ENCODE measurements at places on chromosomes 6 and 20.

DNA sequence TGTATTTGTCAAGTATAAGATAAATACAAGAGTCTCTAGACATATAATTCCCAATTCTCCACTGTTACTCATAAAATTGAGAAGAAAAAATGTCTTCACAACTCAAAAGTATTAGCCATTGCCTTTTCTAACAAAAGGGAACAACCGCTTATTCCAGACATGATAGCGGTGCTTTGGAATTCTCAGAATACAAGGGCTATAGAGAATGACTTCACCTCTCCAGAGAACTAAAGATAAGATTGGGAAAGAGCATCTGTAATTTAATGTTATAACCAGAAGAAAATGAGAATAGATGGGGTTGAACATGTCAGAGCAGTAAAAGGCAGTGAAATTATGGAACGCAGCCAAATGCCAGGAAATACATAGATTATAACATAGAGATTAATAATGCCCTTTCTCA is 730.8 kb downstream of the C6orf118 start:
- no peak for DNase-seq

DNA sequence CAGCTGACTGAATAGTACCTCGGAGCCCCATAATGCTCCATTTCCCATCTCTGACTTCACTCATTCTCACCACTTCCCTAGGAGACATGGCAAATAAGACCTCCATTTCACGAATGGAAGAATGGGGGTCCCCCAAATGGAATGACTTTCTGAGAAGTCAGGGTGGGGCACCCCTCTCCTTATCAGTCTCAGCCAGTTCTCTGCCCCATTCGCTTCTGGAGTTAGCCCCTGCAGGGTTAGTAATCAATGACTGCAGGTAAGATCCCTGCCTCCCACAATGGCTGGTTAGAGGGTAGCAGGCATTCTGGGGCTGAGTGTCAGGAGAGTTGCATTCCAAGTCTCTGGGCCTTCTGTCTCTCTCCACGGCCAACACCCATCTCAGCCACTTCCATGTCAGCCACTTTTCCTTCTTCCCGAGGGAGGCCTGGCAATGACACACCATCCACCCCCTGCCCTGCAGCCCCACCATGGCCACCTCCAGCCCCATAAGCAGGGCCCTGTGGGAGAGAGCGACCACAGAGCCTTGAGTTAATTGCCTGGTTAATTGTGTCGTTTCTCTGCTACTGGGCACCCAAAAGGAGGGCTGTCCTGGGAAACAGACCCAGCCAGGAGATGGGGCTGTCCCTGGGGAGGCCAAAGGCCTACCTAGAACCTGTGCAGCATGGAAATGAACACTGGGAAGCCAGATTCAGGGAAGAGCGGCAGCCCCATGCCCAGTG is 13.4 kb downstream of the CCDC167 start:
- no peak for DNase-seq

DNA sequence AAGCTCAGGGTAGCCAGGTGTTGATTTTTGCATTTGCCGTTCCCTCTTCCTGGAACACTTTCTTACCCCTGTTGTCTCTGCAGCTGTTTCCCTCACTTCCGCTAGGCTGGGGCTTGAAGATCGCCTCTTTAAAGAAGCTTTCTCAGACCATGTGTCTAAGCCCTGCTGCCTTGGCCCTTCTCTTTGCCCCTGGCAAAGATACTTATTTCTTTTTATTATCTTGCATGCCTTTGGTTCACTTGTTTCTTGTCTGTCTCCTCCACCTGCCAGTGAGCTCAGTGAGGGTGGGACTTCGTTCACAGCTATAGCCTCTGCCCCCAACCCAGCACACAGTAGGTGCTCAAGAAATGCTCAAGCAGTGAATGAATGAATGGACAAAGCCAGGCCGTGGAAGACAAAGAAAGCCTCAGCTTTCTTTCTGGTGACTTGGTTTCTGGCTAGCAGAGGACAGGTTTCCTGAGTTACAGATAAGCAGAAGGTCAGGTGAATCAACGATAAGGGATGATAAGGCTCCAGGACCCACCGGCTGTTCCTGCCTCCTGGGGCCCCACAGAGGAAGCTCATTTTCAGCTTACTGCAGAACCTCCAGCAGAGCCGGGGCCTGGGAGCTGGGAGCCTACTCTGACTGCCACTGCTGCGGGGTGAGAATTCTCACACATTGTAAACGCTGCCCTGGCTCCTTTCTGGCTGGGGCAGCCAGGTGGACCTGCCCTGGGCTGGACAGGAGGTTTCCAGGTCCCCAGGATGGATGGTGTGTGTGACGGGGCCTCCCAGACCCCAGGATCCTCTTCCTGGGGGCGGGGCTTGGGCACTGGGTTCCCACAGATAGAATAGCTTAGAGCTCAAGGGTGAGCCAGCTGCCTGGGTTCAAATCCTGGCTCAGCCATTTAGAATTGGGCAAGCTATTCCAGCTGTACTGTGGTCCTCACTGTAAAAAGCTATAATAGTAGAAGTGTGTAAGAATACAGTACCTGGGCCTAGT is 29.8 kb downstream of the SNAI1 start:
- no peak for DNase-seq

GRCh38 chr6:109840796-109841195 is 137.3 kb upstream of the GPR6 start:
- DNase-seq = no peak

GRCh38 chr6:2021713-2022125 is 223.7 kb downstream of the GMDS start:
- DNase-seq = no peak

DNA sequence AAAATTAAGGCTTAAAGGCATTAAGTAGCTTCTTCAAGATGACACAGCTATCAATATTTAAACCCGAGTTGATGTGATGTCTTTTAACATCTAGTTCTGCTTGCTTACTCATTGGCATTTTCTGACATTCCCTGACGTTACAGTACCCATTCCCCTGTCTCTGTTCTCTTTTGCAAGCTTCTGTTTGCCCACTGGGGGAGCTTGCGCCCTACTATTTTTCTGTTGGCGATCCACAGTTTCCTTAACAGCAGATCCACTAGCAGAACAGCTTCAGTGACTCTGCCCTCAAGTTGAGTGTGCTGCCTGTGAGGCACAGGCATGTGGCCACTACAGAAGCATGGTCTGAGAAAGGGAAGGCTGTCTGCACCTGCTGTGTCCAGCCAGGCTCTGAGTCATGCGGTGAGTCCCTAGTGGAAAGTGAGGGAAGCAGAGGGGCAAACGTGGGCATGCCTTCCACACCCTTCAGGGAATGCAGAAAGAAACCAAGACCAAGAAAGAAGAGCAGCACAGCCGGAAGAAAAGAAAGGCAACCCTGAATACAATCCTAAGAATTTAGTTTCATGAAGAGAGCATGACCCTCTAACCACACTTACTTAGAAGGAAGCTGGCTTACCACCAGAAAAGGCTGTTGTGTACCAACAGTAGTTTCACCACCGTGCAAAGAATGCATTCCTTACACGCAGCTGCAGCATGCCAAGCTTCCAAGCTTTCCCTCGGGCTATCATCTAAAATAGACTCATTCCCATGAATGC is 97.7 kb upstream of the VGLL2 start:
- no peak for DNase-seq

- DNase-seq = no peak
Observed at GRCh38 chr6:4589295-4589694, 186.9 kb upstream of the CDYL start.

GRCh38 chr6:52209770-52210169 is 23.6 kb downstream of the IL17A start:
- no peak for DNase-seq

DNA sequence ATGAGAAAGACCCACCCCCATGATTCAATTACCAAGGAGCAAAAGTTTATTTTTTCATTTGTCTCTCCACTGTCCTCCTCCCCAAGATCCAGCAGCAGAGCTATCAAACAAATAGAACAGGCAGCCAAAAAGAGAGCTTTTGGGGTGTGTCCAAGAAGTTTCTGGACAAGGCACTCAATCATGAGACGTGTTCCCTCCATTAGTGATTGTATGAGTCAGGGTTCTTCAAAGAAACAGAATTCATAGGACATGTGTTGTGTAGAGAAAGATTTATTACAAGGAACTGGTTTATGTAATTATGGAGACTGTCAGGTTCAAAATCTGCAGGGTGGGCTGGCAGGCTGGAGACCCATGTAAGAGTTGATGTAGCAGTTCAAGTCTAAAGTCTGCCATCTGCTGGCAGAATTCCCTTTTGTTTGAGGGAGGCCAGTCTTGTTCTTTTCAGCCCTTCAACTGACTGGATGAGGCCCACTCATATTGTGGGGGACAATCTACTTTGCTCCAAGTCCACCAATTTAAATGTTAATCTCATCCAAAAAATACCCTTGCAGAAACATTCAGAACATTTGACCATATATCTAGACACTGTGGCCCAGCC is 248.1 kb upstream of the OPRM1 start:
- DNase-seq = peak; percentile 18

DNA sequence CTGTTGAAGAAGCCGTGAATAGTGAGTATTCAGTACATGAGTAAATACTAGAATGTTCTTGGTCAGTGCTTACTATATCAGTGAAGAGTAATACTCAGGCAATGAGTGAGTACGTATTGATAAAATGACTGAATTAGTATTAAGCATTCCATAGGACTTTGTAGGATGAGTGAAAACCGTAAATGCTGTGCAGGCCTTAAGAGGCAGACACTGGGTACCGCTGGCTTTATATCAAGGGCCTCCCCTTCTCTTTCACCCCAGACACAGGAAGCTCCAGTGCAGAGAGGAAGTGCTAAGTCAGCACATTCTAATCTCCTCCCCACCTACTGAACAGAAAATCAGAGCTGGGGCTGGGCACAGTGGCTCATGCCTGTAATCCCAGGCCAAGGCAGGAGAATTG is 24.2 kb downstream of the POFUT1 start:
- DNase-seq = no peak

DNA sequence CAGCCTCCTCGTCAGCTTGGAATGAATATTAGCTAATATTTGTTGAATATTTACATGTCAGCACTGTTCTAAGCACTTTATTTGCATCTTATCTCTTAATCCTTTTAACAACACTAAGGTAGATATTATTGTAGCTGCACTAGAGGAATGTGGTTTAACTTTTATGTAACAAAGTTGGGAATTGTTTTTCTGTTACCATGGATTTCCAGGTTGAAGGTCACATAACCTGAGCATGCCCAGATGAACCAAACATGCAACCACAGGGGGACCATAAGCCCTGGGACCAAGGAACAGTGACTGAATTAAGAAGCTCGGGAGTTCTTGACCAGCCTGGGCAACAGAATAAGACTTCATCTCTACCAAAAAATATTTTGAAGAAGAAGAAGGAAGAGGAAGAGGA is 29.1 kb upstream of the YWHAB start:
- no peak for DNase-seq

- no peak for DNase-seq
Observed at GRCh38 chr6:42471142-42471541, 19.4 kb upstream of the TRERF1 start.

GRCh38 chr20:38304845-38305447 is 990 bp downstream of the BPI start:
- no peak for DNase-seq

DNA sequence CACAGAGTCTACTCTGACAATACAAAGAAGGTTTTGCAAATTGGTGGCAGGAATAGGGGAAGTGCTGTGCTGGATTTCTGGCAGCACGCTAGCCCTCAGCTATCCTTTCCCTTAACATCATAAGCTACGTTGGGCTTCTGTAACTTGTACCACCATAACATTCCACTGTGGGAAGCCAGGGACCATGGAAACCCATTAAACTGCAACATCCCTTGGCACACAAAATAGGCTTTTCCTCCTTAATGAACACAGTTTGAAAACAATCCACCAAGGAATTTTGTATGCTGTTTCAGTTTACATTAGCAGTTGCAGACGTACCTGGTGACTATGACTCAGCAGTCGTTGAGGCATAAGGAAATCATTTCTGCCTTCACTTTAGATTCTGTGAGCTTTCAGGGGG is 203.9 kb upstream of the RAB32 start:
- no peak for DNase-seq

GRCh38 chr6:109336221-109336961 is 45.9 kb downstream of the CD164 start:
- DNase-seq = no peak
